GDM1 (cell line): ENCODE measurements at places on chromosomes 6 and 20.
A peak's percentile ranks its signal among the peaks of the same experiment; 100 is the strongest.

DNA sequence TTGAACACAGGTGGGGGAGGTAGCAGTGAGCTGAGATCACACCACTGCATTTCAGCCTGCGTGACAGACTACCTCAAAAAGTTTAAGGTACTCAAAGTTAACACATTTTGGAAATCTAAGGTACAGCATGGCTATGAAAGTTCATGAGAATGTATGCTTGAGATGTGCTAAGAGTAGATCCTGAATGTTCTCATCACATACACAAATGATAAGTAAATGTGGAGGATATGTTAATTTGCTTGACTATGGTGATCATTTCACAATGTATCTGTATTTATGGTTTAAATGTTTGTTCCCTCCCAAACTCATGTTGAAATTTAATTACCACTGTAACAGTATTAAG, 20.1 kb upstream of the SERPINB1 start:
- no peak for DNase-seq

- DNase-seq, result peak; percentile 74
These were observed 35.7 kb upstream of the HLA-E start for GRCh38 chr6:30453508-30454116.

GRCh38 chr6:156779206-156780094, 2.3 kb downstream of the ARID1B start:
- no peak for DNase-seq

DNA sequence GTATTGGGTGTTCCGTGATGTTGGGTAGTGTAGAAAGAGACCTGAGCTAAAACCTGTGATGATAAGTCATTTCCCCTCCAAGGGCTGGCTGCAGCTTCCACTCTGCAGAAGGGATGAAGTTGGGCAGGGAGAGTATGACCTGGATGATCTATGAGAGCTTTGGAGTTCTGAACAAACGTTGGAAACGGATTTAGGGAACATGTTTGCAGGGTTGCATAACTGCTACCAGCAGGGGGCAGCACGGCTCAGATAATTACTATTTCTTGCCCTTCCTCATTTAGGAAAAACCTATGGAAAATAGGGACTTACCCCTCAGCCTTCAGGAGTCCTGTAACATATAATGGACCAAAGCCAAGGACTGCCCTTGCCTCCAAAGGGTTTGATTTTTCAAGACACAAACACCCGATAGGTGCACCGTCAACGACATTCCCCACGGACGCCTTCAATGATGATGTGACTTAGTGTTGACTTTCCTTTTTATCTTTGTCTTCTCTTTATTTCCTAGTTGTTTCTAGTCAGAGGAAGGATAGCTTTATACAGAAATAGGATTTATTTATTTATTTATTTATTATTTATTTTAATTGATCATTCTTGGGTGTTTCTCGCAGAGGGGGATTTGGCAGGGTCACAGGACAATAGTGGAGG, 164.9 kb upstream of the SASH1 start:
- DNase-seq, result no peak

GRCh38 chr20:10075606-10076005, 40.8 kb downstream of the ANKEF1 start:
- no peak for DNase-seq

- DNase-seq, result no peak
These were observed 25.2 kb downstream of the FNDC1 start for GRCh38 chr6:159194421-159194820.
